ENCODE measurements at places on chromosomes 4 and X. TPM values are rescaled to one million over a fixed set of nuclear protein-coding genes. Genes with fewer than 3 reads are reported as not detected.

XG gene
- 0.07 TPM for total RNA-seq

CT45A1 gene
- total RNA-seq, result not detected

SPANXN1 gene
- total RNA-seq, result not detected

BEX2 gene
- total RNA-seq, result 9.6 TPM

Data from A549 treated with CORT108297 at 1 μM for 4 hours (cell line).